SHP77 treated with DMSO at 0.1 percent for 48 hours (cell line): ENCODE measurements at places on chromosomes 1 and 21.
A peak's percentile ranks its signal among the peaks of the same experiment; 100 is the strongest.

DNA sequence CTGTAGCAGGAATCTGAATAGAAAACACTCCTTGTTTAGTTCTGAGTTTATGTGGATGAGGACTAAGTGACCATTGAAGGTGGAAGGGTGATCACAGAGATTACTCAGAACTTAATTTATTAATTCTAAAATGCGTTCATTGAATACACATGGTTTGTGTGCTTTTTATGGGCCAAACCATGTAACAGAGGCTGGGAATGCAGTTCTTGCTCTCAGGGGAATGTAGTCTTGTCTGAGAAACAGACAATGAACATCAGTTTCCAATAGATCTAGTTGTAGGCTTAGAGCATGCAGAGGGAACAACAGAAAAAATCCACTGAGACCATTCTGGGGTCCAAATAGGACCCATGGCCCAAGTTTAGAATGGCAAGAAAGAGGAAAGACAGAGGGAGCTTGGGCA is 46.1 kb downstream of the ITSN1 start:
- no peak for DNase-seq

DNA sequence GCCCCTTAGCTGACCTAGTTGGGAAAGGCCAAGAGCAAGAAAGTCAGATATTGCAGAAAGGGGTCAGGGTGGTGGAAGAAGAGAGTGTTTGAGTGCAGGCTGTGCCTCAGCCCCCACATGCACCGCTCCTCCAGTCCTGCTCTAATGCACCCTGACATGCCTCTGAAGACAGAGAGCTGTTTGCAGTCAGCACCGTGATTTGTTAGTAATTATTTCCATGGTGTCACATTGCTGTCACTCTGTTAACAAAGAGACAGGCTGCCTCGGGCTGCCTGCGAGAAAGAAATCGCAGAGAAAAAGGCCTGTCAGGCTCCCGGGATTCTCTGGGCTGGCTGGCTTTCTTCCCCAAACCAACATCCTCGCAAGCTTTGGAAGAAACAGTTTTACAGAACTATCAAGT is 58.3 kb downstream of the ERI3 start:
- DNase-seq: no peak

- no peak for DNase-seq
Measured at GRCh38 chr1:180675586-180675985, 43.8 kb downstream of the XPR1 start.

GRCh38 chr21:36627242-36627641 is 71.7 kb upstream of the SIM2 start:
- DNase-seq: no peak

DNA sequence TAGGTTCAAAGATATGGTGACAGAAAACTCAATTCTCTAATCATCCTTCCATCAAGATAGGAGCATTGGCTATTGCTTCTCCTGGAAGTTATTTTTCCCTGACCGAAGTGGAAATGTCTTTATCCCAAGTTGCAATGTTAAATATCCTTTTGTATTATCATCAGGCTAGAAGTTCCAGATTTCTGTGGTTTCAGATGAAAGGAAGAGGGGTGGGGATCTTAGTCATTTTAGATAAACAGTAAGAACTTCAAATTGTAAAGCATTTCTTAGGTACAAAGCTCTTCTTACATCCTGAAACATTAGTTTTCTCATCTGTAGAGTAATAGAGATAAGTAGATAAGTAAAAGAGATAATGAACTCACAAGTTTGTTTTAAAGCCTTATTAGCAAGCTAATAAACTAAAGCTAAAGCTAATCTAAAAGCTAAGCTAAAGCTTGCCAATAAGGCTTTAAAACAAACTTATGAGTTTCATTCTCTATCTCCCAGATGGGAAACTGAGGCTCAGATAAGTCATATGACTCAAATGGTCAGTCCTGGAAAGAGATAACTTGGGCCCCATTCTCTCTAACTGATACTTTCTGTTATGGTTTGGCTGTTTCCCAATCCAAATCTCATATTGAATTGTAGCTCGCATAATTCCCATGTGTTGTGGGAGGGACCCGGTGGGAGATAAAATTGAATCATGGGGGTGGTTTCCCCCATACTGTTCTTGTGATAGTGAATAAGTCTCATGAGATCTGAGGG is 99.2 kb upstream of the KCNK2 start:
- DNase-seq: no peak

DNA sequence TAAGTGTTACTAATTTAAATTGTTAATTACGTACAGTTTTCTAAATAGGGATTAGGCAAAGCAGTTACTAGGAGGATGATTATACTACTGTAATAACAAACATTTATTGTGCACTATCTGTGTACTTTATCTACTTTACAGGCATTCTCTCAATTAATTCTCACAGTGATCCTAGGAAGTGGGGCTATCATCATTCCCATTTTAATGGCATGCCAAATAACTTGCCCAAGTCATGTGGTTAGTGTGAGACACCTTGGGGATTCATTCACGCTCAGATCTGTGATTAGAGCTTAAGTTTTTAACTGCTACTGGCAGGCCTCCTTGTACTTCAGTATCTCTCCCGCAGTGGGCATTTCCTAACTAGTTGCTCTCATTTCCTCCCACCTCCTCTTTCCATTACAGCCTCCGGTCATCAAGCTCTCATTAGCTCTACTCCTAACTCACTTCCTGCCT is 11.5 kb downstream of the PHLDA3 start:
- no peak for DNase-seq

DNA sequence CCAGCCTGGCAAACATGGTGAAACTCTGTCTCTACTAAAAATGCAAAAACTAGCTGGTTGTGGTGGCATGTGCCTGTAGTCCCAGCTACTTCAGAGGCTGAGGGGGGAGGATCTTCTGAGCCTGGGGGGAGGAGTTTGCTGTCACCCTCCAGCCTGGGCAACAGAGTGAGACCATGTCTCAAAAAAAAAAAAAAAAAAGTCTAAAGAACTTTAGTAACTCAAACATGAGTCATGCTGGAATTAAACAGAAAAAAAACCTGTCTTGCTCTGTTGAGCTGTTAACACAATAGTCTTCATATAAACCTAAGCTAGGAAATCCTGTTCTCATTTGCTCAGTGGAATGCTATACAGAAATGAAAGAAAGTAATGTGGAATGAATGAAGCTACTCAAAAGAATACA is 16.7 kb upstream of the DISP1 start:
- no peak for DNase-seq

GRCh38 chr1:24759492-24759891 is 14.2 kb downstream of the CLIC4 start:
- DNase-seq: no peak

GRCh38 chr1:221164029-221164428 is 284.8 kb downstream of the HLX start:
- no peak for DNase-seq

GRCh38 chr1:88740784-88741183 is 56.7 kb downstream of the PKN2 start:
- no peak for DNase-seq

DNA sequence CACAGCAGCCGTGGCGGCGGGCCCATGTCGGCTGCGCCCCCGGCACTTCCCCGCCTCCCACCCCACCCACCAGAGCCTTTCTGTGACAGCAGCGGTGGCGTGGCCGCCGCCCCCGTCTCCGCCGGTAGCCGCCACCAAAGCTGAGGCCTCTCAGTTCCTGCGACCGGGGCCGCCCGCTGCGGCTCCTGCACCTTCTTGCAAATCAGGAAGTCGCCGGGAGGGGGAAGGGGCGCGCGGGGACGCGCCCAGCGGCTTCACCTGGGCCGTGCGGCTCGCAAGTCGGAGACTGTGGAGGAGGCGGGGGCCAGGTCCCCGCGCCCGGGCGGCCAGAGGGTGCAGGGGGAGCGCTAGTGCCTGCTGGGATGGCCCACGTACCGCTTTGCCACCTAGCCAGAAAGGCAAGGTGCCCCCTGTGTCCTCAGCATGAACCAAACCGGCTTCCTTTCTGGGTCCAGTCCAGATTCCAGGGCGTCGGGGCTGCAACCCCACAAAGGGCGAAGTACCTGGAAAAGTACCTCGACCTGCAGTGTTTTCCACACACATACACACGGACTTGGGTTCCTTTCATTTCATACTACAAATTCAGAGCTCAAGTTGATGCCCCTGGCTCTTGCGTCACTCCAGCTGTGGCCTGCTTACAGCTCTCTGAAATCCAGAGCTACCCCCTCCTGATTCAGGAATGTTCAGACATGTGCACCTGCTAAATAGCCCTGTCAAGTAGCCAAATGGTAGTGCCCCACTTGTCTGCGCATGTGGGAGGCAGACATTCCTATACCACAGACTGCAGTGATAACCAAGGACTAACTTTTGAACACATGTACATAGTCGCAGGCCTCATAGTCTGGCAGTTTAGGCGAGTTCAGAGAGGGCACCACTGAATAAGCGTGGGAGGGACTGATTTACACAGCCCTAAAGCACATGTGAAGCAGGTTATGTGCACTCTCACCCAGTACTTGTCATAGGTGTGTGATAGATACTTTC is at the start of gene DENND1B:
Gene DENND1B (minus strand): TSS at position 199 of the 981 bp plus-strand sequence. CDS start 325 bp downstream, outside the sequence.
- DNase-seq: peak; percentile 41

DNA sequence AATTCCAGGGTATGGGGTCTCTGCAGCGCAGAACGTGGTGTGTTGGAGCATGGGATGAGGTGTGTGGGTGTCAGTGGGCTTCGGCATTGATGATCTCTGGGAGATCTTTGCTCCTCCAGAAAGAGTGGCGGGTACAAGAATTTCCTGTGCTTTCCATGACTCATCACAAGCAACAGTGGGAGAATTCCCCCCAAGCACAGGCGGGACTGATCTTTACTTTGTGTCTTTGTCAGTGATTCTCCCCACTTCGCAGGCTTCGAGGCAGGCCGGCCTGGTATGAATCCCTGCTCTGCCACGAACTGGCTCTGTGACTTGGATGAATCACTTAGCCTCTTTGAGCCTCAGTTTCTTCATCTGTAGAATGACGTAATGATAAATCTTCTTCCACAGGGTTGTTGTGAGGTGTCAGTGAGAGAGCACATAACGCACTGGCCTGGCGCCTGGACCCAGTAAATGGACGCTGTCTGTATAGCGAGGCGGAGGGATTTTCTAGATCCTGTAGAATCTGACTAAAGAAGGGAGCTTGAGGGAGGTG is 2.0 kb downstream of the OPRD1 start:
- no peak for DNase-seq

DNA sequence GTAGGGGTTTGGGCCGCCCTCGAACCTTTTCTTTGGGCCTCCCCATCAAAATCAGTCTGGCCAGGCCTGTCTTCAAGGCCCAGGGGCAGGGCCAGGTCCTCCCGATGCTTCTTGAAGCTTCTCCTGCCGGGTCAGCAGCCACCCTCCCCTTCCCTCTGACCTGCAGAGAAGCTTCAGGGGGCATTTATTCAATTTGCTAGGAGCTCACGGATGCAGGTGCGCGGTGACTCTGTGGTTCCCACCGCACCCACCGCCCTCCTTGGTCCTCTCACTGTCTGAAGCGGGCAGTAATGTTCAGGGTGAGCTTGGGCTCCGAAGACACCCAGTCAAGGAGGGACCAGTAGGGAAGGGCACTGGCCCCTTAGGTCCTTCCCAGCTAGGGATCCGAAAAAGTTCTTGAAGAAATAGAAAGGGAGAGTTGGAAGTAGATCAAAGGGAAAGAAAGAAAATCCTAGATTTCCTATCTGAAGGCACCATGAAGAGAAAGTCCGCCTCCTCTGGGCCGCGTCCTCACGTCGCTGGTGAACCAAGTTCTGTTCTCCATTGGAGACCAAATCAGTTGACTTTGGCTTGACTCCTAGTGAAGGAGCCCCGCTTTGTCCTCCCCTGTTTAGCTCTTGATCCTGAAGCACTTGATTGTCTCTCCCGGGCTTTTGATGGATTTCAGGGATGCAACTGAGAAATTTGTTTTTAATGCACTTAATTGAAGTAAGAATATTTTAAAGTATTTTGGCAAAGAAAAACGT is 8.7 kb upstream of the RNU1-2 start:
- DNase-seq: no peak
